ENCODE measurements at places on chromosomes 2 and 18.
A peak's percentile ranks its signal among the peaks of the same experiment; 100 is the strongest.

GRCh38 chr2:18656048-18656447 is 66.7 kb upstream of the NT5C1B start:
- DNase-seq, result no peak

GRCh38 chr18:60019463-60019840 is 119.7 kb downstream of the PMAIP1 start:
- no peak for DNase-seq

DNA sequence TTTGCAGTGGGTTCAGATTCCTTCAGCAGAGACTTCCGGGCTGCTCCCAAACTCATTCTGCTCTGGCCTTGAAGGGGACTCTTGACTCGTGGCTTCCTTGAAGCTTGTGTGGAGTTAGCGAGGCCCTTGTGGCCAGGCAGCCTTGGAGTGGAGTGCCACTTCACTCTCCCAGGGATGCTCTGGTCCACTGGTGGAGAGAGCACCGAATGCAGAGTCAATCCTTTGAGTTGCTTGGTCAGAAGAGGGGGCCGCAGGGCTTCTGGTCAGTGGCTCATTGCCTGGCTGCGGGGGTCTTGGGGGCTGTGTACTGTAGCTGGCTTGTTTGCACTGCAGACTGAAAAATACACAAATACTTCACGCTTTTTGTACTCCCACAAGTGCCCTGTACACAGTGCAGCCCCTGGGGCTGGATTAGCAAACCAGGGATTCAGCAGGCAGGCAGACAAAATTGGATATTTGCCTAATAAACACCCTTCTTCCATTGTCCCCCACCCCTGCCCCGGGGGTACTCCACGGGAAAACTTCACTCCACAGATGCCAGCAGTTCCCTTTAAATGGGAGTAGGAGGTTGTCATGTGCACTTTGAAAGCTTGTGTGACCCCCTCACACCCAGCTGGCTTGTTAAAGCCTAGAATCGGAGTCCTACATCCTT is 3.2 kb downstream of the GLI2 start:
- DNase-seq, result no peak

DNA sequence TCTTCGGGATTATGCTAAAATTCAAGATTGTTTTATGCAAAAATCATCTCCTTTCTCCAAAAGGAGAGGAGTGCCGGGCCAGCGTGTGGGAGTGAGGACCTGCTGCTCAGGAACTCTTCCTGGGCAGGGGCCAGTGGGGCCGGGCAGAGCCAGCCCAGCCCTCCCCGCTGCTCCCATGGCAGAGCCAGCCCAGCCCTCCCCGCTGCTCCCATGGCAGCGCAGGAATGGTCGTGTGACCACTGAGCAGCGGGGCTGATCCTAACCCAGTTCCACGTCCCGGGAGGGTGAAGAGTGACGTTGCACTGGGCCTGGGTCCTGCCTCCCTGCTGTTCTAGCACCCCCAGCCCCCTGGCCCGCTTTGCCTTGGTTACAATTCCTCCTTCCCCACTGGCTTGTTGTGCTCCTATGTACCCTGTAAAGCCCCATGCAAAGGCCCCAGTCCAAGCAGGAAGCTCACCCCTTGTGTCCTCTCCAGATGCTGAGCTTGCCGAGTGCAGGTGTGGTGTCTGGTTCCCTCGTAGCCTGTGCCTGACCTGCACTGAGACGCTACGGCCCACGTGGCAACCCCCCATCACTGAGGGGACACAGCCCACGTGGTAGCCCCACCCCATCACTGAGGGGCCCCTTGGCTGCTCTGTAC is 11.4 kb upstream of the NEU4 start:
- DNase-seq, result peak; percentile 11

DNA sequence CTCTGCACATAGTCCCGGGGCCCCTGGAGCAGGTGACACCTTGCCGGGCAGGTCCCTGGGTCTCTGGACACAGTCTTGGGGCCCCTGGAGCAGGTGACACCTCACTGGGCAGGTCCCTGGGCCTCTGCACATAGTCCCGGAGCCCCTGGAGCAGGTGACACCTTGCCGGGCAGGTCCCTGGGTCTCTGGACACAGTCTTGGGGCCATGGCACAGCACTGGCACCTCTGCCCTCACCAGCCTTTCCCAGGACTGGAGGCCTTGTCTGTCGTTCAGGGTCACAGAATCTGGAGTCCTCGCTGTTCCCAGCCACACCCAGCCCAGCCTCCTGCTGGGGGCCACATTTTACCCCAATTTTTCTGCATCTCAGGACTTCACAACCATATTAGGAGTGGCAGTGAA is 2.2 kb downstream of the TPO start:
- DNase-seq, result no peak

DNA sequence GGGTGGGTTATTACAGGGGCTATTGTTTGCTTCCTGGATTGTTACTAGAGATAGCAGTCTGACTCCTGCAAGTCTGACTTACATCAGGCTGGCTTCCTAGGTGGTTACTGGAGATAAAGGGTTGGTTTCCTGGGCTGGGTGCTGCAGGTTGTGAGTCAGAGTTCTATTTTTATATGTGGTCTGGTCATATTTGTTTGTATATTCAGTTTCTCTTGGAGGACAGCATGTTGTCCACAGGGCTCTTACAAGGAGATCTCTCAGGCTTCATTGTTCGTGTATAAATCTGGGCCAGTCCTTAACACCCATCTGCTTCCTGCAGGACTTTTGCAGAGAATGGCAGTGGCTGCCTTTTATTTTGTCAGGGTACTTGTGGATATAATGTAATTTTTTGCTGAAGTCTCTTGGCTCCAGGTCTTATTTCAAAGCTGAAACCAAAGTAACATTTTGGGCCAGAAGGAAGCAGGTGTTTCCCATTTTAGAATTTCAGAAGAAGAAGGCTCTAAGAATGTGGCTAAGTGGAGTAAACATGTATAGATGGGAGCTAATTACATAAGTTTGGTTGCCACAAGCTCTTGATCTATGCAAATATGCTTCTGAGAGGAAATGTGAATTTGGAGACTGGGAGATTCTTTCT is 65.9 kb upstream of the SLC16A14 start:
- no peak for DNase-seq

- DNase-seq, result no peak
Observed at GRCh38 chr2:23916727-23917405, 10.1 kb downstream of the ATAD2B start.

- DNase-seq, result no peak
Observed at GRCh38 chr2:9565436-9566153, 10.0 kb upstream of the ADAM17 start.

DNA sequence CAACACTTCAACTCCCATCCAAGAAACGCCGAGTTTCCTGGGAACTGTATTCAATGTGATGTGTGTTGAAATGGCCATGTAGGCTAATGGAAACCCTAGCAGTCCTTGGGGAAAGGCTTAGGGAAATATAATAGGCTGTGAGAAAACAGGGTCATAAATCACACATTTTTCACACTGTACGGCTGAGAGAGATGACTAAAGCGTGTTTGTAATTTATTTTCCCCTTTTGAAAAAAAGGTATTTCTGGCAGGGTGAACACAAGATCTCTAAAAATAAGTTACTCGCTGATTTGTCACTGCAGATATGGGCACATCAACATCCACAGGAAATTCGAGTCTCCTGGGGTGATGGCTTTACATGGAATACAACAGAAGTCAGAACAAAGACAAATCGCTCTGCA is 109.6 kb upstream of the ST6GAL2 start:
- DNase-seq, result no peak

- no peak for DNase-seq
Observed at GRCh38 chr2:195596840-195597239, 60.2 kb upstream of the SLC39A10 start.

DNA sequence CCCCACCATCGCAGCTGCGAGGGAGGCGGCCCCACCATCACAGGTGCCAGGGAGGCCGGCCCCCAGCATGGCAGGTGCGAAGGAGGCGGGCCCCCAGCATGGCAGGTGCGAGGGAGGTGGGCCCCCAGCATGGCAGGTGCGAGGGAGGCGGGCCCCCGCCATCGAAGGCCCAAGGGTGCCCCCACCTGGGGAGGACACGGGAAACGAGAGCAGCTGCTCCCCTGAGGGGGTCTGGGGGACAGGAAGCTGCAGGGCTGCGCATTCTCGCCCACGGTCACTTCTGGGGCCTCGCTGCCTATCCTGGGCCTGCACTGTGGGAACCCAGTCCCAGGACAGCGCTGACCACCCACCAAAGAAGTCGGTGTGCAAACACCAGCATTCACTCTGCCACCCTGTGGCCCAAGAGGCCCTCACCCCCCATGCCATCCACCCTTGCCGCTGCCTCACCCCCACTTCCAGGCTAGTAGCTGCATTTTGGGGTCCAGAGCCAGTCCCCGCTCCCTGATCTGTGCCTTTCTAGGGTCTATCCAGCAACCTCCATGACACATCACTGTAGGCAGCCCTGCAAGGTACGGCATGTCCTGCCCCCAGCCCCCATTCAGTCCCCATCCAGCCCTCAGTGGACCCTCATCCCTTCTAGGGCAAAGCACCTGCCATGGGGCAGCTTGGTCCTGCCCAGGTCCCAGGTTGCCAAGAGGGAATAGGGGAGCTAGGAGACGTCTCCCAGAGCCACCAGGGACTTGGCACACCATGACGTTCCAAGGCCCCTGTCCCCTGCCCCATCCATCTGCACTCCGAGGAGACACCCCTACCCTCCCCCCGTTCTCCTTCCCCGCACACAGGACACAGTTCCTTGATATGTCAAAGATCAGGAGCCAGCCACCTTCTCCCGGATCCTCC is 24.0 kb upstream of the GPC1 start:
- peak; percentile 5 for DNase-seq

DNA sequence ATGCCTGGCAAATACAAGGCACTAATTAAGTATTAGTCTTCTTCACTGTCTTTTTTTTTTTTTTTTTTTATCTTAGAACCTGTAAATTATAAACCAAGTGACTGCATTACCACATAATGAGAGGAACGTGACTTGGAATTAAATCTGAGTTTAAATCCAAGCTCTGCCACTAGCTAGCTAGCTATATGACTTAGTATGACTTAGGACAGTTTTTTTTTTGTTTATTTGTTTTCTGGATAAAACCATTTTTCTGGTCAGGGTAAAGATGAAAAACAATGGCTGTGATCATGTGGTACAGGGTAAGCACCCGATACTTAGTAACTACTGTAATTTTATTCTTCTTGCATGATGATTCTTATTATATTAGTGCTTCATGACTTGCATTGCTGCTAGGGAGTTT is 191.8 kb upstream of the LRRTM1 start:
- DNase-seq, result no peak

- no peak for DNase-seq
Observed at GRCh38 chr2:30249354-30249753, 18.0 kb downstream of the LBH start.

DNA sequence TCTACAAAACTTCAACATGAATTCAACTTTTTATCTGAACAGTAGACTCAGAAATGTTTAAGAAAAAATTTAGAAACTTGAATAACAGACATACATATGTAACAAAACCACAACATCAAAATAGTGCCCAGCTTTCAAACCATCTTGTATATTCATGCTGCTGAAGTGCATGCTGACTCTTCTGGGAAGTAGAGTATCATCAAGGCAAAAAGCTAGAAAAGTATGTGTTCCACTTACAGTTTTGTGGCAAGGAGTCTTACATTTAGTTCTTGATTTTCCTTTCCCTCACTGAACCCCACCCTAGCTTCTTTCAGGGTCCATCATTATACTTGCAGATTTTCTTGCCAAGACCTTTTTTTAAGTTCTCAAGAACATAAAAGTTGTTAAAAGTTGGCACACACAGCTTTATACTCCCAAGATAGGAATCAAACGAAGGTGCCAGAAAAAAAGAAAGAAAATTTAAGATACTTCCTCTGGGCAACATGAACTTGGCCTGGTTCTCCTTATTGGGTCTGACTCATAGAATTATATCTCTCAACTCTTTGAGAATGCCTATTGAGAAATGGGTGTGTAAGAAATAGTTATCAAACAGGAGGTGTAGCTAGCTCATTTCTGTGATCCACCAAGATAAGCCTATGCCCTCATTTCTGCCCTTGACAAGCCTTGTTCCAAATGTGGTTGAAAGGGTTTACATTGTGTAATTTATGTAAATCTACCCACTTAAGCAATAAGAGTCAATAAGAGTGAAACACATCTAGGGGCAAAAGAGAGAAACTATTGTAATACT is 667.6 kb upstream of the ACVR2A start:
- no peak for DNase-seq

- DNase-seq, result no peak
Observed at GRCh38 chr18:66226782-66227181, 377.1 kb downstream of the CDH19 start.

GRCh38 chr2:230691005-230691647 is 21.5 kb upstream of the CAB39 start:
- no peak for DNase-seq

DNA sequence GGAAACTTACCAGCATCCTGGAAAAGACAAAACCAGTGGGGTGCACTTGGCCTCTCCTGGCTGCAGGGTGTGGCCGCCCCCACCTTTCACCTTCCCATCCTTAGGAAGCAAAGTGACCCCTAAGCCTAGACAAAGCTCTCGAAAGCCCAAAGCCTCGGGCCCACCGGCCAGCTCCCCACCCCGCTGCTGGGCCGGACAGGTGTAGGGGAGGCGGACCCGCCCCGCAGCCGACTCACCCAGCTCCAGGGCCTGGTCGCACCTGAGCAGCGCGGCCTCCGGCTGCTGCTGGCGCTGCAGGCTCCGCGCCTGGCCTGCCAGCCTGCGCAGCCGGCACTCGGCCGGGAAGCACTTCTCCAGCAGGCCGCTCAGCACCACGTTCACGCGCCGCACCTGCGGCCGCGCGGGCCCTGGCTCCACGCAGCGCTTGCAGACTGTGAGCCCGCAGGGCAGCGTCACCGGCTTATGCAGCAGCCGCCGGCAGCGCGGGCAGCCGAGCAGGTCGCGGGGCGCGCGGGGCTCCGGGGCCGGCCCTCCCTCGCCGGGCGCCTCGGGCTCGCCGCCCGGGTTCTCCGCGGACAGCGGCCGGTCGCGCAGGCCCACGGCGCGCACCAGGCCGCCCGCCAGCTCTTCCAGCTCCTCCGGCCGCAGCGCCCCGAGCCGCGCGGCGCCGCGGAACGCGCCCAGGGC is 979 bp downstream of the LONRF2 start:
- DNase-seq, result no peak

GRCh38 chr2:151334082-151334815 is 23.1 kb upstream of the TNFAIP6 start:
- no peak for DNase-seq

- DNase-seq, result no peak
Observed at GRCh38 chr2:143397884-143398614, 268.8 kb downstream of the ARHGAP15 start.
